Chondrocyte (in vitro differentiated cells): ENCODE measurements at places on chromosomes 4 and X. TPM values are rescaled to one million over a fixed set of nuclear protein-coding genes. Genes with fewer than 3 reads are reported as not detected.

GRCh38 chrX:13448941-13449340 lies 120.5 kb upstream of the EGFL6 start:
- no peaks in the 10 kb centered on the region for H3K4me1 ChIP-seq
- no peak overlapping the region for H3K4me3 ChIP-seq
- H3K27me3 ChIP-seq: no peaks in the 10 kb centered on the region
- no peaks in the 10 kb centered on the region for H3K36me3 ChIP-seq

- no peak overlapping the region for H3K27ac ChIP-seq
- H3K36me3 ChIP-seq: no peaks in the 10 kb centered on the region
- no peaks in the 10 kb centered on the region for H3K4me1 ChIP-seq
- DNase-seq: no peak
- H3K27me3 ChIP-seq: peaks cover 2% of the 10 kb centered on the region
Measured at GRCh38 chrX:109918753-109919152, 84.2 kb upstream of the TMEM164 start.

- DNase-seq: no peak
- no peak overlapping the region for H3K4me3 ChIP-seq
- peak overlapping the region; percentile 71 for H3K27ac ChIP-seq
- peaks cover 27% of the 10 kb centered on the region for H3K4me1 ChIP-seq
- no peaks in the 10 kb centered on the region for H3K27me3 ChIP-seq
Measured at GRCh38 chr4:73309211-73309610, 50.6 kb upstream of the ANKRD17 start.

DNA sequence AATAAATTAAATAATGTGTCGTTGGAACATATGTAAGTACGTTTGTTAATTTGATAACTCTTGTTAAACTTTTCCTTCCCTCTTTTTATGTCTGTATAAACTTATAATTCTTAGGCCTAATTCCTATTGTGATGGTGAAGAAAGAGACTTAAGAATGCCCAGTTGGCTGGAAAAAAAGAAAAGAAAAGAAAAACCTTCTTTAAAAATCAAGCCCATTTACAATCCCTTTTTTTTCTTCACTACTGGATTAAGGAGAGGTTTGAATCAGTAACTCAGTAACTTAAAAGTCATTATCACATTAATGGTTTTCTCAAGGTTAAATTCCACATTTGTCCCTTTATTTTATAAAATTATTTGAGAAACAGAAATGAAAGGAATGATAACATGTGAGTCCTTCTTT lies 253.3 kb upstream of the MAGEB2 start:
- no peaks in the 10 kb centered on the region for H3K27me3 ChIP-seq
- H3K4me3 ChIP-seq: no peak overlapping the region
- DNase-seq: no peak
- no peaks in the 10 kb centered on the region for H3K4me1 ChIP-seq
- no peak overlapping the region for H3K27ac ChIP-seq

- DNase-seq: no peak
- H3K27me3 ChIP-seq: no peaks in the 10 kb centered on the region
- H3K27ac ChIP-seq: peak overlapping the region; percentile 67
- H3K4me3 ChIP-seq: no peak overlapping the region
Measured at GRCh38 chrX:68989865-68990606, 161.2 kb downstream of the EFNB1 start.

DNA sequence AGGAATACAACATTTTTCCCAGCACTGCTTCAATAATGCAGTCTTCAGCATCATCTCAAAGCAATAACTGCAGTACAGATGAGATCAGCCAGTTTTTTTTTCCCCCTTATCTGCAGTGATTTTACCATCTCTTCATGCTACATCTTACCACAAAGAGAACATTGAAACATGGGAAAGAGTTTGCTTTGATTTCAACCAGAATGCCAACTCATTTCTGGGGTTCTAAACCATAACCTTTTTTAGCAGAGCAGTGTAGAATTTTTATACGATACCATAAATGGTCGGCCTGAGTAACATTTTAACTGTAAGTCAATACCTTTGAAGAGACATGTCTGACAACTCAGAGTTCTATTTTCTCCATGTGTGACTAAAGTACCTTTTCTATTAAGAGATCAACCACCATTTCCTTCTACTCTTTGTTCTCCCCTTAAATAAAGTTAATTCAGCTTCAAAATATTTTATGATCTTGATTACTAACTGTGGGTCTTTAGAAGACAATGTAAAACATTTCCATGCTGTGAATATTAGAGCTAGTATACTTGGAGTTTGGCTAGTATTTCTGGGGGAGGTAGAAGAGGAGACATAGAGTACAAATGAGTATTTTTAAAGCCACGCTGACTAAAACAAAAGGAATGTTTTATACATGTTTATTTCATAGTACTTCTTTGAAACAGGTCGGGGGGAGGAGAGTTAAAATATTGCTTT lies 69.1 kb downstream of the TET2 start:
- H3K4me1 ChIP-seq: peaks cover 26% of the 10 kb centered on the region
- no peaks in the 10 kb centered on the region for H3K27me3 ChIP-seq
- H3K27ac ChIP-seq: peak overlapping the region; percentile 82
- H3K4me3 ChIP-seq: peak overlapping the region; percentile 28
- peaks cover 4% of the 10 kb centered on the region for H3K36me3 ChIP-seq

DNA sequence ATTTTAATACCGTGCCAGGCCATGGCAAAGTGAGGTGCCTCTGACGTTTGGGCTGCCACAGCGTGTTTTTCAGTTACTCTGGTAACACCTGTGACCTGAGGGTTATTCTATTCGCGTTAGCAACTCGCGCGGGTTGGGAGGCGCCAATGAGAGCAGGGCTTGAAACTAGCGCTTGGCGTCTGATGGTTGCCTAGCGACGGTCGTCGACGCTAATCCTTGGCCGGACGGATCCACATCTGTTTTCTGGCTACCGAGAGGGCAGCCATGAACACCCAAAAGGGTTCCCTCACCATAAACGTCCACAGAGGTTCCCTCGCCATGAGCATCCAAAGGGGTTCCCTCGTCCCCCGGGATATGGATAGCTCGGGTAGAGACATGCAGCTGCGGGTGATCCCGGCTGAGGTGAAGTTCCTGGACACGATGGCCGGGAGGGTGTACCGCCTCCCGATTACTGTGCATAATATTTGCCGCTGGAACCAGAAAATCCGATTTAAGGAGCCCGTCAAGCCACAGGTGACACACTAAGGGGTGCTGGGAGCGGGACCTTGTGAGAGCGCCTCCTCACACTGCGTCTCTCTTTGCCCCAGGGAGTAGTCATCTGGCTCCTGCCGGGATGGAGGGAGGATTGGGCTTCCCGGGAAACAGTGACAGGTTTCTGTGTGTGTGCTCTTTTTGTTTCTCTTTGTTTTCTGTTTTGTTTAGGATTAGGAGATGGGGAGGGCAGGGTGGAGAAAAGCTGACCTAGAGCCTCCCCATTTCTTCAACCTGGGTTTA lies at the start of gene CFAP47:
Gene CFAP47 (plus strand): TSS at position 199 of the 774 bp plus-strand sequence. CDS start 66 bp downstream, at position 265.
- H3K36me3 ChIP-seq: no peaks in the 10 kb centered on the region
- no peak within 1 kb of the TSS for H3K27ac ChIP-seq
- peak within 1 kb of the TSS; percentile 24 for H3K4me3 ChIP-seq
- H3K4me1 ChIP-seq: no peaks in the 10 kb centered on the region

DNA sequence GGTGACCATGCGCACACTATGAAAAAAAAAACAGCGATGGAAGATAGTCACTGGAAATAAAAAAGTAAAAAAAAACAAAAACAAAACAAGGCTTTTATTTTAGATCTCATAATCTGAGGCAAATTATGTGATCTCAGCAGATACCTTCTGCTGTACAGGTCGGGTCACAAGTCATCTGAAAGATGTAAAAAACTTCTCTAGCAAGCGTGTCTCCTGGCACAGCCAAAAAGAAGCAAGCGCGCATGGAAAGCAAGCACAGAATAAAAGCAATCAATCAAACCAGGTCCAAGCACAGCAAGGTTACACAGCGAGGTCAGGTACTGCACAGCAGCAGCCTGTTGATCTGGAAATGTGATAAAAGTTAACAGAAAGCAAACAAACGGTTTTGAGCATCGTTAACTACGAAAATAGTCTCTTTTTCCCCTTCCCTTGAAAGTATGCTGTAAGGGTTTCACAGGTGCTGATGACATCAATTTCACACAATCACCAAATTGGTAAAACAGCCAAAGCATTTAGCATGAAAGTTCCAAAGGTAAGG lies 79.3 kb upstream of the MTNR1A start:
- DNase-seq: no peak
- H3K4me1 ChIP-seq: peaks cover 3% of the 10 kb centered on the region
- H3K36me3 ChIP-seq: peaks cover 49% of the 10 kb centered on the region
- no peak overlapping the region for H3K27ac ChIP-seq
- H3K27me3 ChIP-seq: no peaks in the 10 kb centered on the region

GRCh38 chr4:30716158-30716557 lies 4.0 kb upstream of the PCDH7 start:
- peaks cover 12% of the 10 kb centered on the region for H3K4me1 ChIP-seq
- no peaks in the 10 kb centered on the region for H3K36me3 ChIP-seq
- no peak for DNase-seq

DNA sequence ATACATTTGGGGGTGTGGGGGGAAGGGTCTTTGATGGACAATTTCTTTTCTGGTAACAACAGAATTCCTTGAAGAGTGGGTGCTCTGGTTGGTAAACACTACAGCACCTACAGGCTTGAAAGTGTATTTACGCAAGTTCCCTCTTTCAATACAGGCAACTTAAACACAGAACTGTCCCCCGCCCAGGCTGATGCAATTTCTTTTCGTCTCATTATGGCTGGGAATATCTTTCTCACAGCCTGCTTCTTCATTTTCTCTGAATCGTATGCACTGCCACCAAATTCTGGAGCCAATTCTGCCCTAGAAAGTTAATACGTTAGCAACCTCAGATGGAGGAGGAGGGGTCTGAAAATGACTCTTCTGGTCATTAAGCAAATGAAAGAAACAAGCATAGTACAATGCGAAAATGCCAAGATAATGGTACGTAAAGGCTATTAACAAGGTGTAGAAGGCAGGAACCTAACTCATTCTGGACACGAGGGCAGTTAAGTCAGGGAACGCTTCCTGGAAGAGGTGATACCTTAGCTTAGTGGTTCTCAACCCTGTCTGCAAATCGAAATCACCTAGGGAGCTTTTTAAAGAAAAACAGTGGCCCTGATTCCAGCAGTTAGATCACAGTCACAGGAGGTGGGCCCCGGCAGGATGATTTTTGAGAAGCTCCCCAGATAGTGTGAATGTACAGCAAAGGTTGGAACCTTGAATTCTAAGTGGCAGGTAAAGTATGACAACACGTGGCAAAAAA lies 1.0 kb downstream of the AGA start:
- H3K4me3 ChIP-seq: peak overlapping the region; percentile 80
- H3K27me3 ChIP-seq: no peaks in the 10 kb centered on the region
- H3K4me1 ChIP-seq: peaks cover 20% of the 10 kb centered on the region
- H3K27ac ChIP-seq: peak overlapping the region; percentile 93

- no peaks in the 10 kb centered on the region for H3K36me3 ChIP-seq
- H3K4me3 ChIP-seq: no peak overlapping the region
- no peak for DNase-seq
- no peak overlapping the region for H3K27ac ChIP-seq
- H3K27me3 ChIP-seq: peaks cover 2% of the 10 kb centered on the region
Measured at GRCh38 chr4:116328261-116328860, 757.0 kb downstream of the TRAM1L1 start.

- DNase-seq: no peak
- no peaks in the 10 kb centered on the region for H3K27me3 ChIP-seq
- H3K27ac ChIP-seq: no peak overlapping the region
- H3K36me3 ChIP-seq: no peaks in the 10 kb centered on the region
- H3K4me1 ChIP-seq: peaks cover 18% of the 10 kb centered on the region
- H3K4me3 ChIP-seq: no peak overlapping the region
Measured at GRCh38 chr4:110071466-110071865, 126.9 kb downstream of the ELOVL6 start.

DNA sequence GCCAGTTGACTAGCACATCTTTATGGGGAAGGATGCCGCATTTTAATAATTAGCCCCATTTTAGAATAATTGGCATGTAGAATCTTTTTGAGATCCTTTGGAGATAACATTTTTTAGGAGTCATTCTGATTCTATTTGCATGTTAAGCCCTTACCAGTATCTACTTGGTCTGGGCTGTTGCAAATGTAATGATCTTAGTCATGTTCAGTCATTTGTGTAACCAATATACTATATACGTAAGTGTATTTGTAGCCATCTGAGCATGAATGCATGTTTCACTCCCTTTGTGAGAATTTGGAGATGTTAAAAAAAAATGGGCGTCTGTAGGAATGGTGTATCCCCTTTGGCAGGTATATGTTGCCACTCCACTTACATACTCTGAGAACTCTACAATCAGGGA lies 119.1 kb downstream of the TEX13A start:
- no peaks in the 10 kb centered on the region for H3K36me3 ChIP-seq
- DNase-seq: no peak
- no peak overlapping the region for H3K4me3 ChIP-seq
- H3K4me1 ChIP-seq: no peaks in the 10 kb centered on the region

DNA sequence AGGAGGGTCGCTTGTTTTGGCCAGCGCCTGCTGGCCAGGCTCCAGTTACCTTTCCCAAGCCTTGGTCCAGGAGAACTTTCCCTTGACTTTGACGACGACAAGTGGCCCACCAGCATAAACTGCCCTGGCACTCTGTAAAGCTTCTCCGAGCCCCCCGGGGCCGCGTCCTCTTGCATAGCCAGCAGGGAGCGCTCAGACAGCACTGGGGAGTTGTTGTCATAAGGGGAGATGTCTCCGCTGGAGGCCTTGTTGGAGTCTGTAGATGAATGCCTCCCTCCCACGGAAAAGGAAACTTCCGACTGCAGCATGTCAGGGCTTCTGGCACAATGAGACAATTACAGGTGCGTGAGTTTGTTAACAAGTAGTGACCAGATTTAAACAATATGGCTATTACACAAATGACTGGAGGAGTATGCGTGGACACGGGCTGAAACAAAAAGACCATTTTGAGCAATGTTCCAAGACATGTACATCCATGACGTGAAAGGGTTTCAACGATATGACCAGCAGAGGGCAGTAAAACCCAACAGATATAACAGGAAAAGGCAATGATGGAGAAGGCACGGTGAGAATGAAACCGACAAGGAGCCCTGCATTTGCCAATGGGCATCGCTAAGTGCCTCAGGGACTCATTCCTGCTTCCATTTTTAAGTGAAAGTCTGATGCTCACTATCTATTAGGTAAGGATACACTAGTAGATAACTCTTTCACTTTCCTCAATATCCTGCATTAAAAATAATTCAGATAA lies 33.0 kb downstream of the HCCS start:
- no peak overlapping the region for H3K27ac ChIP-seq
- H3K27me3 ChIP-seq: no peaks in the 10 kb centered on the region
- H3K36me3 ChIP-seq: no peaks in the 10 kb centered on the region
- H3K4me1 ChIP-seq: no peaks in the 10 kb centered on the region

GRCh38 chrX:45783002-45783401 lies 582.3 kb upstream of the DIPK2B start:
- H3K36me3 ChIP-seq: peaks cover 1% of the 10 kb centered on the region
- no peaks in the 10 kb centered on the region for H3K27me3 ChIP-seq
- H3K27ac ChIP-seq: no peak overlapping the region
- H3K4me1 ChIP-seq: peaks cover 22% of the 10 kb centered on the region

The GAGE12F gene
- not detected in 3 replicates for total RNA-seq

The INTS6L gene
- total RNA-seq: 5.8 to 7.7 TPM (median 6.0 TPM) in 3 replicates

The VCX3A gene
- not detected in 3 replicates for total RNA-seq

The UGT2A1 gene
- not detected in 3 replicates for total RNA-seq

The SAGE1 gene
- not detected in 3 replicates for total RNA-seq

The ACE2 gene
- total RNA-seq: not detected in 3 replicates

The OGT gene
- total RNA-seq: 108 to 138 TPM (median 138 TPM) in 3 replicates

The MAB21L2 gene
- 4.2 to 48.3 TPM (median 4.6 TPM) in 3 replicates for total RNA-seq

The IL2 gene
- not detected in 3 replicates for total RNA-seq

The FAM47A gene
- not detected in 3 replicates for total RNA-seq

The GPC4 gene
- 64.6 to 94.8 TPM (median 67.6 TPM) in 3 replicates for total RNA-seq

The BMP3 gene
- total RNA-seq: not detected in 3 replicates

The DSPP gene
- not detected in 3 replicates for total RNA-seq

The EFNB1 gene
- 14.4 to 33.4 TPM (median 32.9 TPM) in 3 replicates for total RNA-seq
